T-helper 1 cell (primary cell): ENCODE measurements at places on chromosomes 5 and 9.

- DNase-seq: no peak
Measured at GRCh38 chr9:10548348-10548747, 64.5 kb downstream of the PTPRD start.

DNA sequence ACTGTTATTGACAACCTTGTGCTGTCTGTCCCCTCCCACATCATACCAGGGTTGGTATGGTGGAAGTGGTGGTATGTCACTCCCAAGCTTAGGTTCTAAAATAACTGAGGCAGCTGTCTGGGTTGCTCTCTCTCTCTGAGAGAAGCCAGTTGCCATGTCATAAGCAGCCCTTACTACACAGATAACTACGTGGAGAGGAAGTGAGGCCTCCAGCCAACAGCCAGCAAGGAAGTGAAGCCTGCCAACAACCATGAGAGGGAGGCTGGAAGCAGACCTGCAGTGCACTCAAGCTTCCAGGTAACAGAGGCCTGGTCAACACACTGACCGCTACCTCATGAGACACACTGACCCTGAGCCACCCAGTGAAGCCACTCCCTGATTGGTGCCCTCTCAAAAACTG, 18.6 kb downstream of the CTNNAL1 start:
- DNase-seq: no peak

GRCh38 chr5:66477596-66477995, 118.6 kb upstream of the MAST4 start:
- DNase-seq: no peak

DNA sequence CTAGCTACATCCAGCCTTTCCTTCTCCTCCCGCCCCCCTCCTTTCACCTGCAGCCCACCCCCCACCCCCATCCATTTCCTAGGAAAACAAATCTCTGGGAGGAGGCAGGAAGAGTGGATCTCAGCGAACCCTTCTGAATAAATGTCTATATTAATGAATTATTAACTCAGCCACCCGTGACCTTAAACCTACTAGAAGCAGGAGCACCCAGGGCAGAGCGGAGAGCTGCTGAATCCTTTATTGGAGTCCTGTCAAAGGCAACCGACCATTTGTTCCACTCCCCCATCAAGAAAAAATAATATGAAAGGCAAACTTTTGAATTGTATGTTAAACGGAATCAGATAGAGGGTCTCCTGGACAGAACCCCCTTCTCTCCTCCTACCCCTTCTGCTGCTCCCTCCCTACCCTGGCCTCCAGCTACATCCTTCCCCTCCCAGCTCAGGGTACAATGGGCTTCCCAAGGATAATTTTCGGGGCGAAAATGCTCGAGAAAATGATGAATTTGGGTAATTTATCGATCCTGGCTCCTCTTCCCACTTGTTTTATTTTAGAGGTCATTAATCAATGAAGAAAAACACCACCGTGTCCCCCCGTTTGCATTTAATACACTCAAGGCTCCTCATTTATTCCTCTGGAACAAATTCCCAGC, 3.3 kb upstream of the PRDM6 start:
- DNase-seq: no peak

DNA sequence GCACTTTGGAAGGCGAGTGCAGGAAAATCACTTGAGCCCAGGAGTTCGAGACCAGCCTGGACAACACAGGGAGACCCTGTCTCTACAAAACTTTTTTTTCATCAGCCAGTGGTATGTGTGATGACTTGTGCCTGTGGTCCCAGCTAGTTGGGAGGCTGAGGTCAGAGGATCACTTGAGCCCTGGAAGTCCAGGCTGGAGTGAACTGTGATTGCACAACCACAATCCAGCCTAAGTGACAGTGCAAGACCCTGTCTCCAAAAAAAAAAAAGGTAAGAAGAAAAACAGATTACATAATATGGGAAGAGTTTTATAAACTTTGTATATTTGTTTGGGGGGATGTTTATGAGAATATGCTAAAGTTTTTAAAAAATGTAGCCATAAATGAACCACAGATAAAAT, 76.5 kb upstream of the CER1 start:
- DNase-seq: no peak

GRCh38 chr9:81787747-81788632, 98.6 kb upstream of the TLE1 start:
- no peak for DNase-seq

DNA sequence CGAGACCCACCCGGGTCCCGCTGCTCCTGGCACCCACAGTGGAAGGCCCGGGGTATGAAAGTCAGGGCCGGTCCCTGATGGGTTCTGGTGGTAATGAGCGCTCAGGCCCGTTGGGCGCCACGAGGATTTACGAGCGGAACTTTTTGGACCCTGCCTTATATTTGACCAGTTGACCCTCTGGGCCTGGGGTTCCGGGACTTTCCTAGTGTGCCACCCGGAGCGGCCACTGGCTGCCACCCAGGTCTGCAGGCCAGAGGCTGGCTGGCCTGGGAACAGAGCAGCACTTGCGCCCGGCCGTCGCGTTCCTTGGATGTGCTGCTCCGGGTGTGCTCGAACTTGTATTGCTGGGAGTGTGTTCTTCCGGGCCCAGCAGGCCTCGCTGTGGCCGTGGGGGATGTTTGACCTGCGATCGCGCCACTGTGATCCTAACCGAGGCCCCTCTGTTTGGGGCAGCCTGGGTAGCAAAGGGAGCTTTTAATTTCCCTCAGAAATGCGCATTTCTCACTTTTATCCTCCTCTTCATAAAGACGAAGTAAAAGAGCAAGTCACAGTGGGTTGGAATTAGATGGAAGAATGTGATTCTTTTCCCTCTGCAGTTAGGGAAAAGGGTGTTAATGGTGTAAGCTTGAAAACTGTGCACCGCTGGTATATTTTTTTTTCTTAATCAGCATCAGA, 1.2 kb downstream of the F2RL1 start:
- no peak for DNase-seq

DNA sequence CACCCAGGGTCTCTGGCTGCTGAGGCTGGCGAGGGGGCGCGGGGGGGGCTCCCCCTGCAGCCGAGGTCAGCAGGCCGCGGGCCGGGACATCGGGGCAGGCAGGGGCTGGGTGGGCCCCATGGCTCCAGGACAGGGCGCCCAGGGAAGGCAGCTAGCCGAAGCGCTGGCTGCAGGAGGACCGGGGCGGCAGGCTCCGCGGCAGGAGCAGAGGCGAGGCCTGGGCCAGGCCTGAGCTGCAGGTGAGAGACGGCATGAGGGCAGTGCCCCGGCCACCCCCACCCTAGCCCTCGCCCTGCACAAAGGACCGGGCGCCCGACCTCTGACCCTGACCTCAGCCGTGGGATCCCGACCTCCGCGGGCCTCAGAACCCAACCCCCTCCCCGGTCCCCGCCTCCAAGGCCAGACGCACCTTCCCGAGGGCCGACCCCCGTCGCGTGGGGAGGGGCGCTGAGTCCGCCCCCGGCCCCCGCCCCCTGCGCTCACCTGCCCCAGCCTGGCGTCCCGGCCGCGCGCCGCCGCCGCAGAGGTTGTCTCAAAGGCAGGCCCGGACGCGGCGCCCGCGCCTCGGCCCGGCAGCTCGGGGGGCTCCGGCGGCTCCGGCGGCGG, 431 bp downstream of the RNF208 start:
- DNase-seq: no peak

DNA sequence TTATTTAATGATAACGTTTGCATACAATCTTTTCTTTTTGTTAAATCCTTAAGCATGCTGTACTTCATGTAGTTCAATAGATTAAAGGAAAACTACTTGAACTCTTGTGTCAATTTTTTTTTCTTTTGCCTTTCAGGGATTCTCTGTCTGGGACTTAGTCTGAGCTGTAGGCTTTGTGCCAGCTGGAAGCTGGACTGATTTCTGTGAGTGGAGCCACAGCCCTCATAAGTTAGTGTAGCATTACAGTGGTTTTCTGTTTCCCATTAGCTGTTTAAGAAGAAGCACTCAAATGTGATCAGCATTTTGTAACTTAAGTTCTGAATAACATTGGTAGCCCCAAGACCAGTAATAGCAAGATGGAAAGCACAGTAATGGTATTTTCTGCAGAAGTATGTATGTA, 330.6 kb upstream of the MEF2C start:
- DNase-seq: no peak

DNA sequence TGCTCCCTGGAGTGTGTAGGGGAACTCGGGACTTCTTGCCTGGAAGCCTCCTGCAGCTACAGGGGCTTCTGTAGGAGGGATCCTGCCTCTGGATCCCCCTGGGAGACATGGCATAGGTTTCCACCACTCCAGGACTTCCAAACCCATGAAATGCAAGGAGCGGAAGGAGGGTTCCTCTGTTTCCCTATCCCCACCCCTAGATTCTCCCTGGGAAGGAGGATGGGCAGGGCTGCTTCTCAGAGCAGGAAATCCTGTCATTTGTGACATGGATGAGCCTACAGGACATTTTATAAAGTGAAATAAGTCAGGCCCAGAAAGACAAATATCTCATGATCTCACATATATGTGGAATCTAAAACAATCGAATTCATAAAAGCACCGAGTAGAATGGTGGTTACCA, 23.5 kb upstream of the SLC25A48 start:
- DNase-seq: no peak

DNA sequence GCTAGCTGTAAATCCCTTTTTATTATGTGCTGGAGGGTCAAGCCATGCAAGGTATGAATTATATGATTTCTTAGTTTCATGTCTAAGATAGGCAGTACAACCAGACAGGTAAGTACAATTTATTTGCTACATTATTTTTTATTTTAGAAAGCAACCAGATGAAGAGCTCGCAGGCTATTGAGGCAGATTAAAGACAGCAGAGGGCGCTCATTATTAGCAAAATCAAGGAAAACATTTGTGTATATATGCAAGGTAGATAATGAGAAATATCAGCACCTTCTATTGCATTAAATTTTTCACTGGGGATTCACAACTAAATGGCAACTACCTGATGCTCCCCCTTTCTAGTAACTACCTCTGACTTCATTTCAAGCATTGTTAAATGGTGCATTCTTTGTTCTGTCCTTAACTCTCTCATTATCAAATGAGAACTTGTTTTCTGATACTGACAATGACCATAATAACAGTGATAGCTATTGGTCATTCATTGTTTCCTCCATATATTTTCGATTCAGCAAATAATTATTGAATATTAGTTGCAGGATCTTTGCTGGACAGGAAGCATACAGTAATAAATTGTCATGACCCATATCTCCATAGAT, 8.6 kb downstream of the SCGB3A2 start:
- DNase-seq: no peak

DNA sequence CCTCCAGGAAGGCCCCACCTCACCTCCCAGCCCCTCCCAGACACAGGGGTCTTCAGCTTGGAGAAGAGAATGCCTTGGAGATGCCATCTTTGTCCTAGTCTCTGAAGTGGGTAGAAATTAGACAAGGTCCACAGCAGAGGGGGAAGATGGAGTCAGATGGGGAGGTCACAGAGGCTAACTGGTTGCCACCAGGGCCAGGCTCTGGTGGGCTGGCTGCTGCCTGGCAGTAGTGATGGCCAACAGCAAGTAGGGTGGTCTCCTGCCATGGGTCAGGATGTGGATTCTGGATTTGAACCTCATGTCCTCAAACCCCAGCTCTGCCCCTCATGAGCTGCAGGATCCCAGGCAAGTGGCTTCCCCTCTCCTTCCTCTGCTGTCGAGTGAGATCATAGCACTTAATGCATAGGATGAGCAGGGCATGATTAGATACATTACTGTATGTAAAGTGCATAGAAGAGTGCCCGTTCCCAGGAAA, 38.7 kb upstream of the NEK6 start:
- no peak for DNase-seq

DNA sequence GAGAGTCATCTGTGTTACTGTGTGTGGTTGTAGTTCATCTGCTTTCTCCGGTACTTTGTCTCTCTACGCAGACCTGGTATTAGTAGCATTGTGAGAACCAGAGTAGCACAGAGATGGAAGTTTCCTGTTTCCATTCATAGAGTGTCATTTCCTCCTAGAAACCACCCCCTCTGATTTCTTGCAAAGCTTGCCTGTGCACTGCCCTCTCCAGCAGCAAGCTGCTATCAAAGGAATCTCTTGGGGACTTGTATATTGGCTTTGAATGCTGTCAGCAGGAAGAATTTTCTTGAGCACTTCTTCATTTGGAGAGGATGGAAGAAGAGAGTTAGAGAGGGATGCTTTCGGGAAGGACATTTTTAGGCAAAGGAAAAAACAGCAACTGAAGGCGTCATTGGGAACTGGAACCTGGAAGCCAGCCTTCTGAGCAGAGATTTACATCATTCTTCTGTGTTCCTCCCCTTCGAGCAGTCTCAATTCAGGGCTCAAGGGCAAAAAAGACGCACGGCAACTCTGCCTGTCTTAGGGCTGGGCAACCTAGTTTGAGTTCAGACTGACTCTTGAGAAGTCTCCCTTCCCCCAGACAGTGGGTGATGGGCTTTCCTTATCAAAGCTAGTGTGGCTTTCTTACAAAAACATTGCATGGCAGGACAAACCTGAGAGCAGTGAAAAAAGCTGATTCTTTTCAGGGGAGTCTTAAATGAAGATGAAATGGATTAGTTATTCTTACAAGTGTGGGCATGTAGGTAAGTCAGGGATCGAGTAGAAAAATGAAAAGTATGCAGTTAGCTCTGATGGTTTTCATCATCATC, 226.3 kb downstream of the AOPEP start:
- DNase-seq: no peak

- no peak for DNase-seq
Measured at GRCh38 chr9:106982636-106983035, 119.7 kb downstream of the ZNF462 start.

DNA sequence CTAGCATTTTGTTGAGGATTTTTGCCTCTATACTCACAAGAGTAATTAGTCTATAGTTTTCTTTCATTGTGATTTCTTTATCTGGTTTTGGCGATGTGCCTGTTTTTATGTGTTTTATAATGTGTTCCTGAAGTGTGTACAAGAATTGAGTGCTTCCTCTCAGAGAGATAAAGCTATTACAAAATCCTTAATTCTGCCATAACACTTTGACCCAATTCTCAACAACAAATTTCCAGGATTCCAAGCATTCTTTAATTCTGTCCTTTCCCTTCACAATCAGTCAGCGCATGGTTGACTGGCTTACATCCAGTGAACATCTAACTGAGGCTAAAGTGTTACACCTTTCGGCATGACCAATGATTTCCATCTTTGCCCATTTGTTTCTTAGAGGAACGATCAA, 282.9 kb upstream of the MVB12B start:
- no peak for DNase-seq

GRCh38 chr9:134663084-134663483, 21.5 kb downstream of the COL5A1 start:
- DNase-seq: no peak

GRCh38 chr9:95719354-95719753, 156.1 kb upstream of the ERCC6L2 start:
- DNase-seq: no peak

GRCh38 chr5:179912951-179913350, 5.3 kb upstream of the TBC1D9B start:
- no peak for DNase-seq

DNA sequence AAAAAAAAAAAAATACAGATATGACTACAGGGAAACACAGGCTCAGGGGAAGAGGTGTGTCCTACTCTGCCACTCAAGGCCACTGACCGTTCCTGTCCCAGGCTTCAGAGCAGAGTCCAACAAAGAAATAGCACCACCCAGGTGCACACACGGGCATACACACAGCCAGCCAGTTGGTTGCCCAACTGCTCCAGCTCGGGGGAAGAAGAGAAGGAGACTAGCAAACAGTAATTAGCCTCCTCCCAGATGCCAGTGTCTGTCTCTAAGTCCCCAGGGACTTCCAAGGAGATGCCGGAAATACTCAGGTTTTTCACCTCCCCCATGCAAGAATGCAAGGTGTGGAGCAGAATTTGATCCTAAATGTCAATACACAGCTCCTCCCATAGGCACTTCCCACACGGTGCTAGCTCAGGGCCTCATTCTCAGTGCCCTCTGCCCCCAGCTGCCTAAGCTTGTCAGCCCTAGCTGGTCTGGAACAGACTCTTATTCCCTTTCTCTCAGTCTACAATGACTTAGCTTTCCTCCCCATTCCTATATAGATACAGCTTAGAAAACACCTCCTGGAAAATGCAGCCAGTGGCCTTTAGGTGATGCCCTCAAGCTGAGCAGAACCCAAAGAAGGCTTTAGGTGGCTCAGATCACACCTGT, 1.7 kb downstream of the MYORG start:
- no peak for DNase-seq
